ENCODE measurements at places on chromosomes 7 and 10.

DNA sequence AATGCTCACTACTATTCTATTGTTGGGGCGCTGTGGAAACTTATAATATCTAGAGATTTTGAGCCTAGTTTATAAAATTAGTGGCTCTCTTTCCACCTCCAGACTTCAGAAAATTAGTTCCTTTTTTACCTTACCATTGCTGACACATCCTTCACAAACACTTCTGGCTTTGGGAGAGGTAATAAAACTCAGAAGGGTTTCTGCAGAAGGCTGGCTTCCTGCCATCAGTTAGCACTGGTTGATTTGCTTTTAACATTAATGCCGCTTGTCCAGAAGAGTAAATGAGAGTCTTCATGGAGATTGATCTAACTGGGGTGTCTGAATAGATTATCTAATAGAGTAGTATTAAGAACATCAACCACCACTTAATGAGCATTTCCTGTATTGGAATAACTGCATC lies 20.3 kb downstream of the ACSM6 start:
- no peak for DNase-seq

DNA sequence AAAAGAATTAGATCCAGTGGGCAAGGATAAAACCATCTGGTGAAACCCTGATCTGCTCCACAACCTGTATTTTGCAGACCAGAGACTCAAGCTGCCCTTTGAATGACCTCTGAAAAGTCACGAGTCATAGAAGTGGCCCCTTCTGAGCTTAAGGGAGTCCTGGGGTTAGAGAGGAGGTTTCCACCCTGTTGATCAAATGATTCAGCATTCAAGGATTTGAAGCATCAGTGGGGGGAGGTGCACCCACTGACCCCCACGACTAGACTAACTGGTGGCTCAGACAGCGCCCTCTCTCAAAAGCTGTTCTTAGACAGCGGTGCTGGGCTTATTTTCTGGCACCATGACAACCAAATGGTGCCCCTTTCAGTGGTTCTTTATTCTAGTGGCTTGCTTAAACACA lies 44.3 kb downstream of the PLCE1 start:
- no peak for DNase-seq

- no peak for DNase-seq
Measured at GRCh38 chr10:113666682-113667252, 2.9 kb upstream of the NRAP start.

GRCh38 chr7:150401861-150402631 lies 22.9 kb downstream of the ZNF775 start:
- no peak for DNase-seq

GRCh38 chr7:104793066-104793465 lies 220.9 kb upstream of the KMT2E start:
- DNase-seq = no peak

GRCh38 chr10:48683868-48684267 lies 805 bp upstream of the WDFY4 start:
- DNase-seq = no peak

GRCh38 chr7:124702385-124702784 lies 63.2 kb downstream of the GPR37 start:
- DNase-seq = no peak
